ENCODE measurements at places on chromosomes 13 and 19.

GRCh38 chr13:114229506-114229905 lies 5.2 kb upstream of the CDC16 start:
- no peak for DNase-seq

GRCh38 chr13:45410466-45410865 lies 7.7 kb downstream of the SLC25A30 start:
- no peak for DNase-seq

- DNase-seq = no peak
These were observed 9.3 kb downstream of the POLR2E start for GRCh38 chr19:1085676-1086442.

DNA sequence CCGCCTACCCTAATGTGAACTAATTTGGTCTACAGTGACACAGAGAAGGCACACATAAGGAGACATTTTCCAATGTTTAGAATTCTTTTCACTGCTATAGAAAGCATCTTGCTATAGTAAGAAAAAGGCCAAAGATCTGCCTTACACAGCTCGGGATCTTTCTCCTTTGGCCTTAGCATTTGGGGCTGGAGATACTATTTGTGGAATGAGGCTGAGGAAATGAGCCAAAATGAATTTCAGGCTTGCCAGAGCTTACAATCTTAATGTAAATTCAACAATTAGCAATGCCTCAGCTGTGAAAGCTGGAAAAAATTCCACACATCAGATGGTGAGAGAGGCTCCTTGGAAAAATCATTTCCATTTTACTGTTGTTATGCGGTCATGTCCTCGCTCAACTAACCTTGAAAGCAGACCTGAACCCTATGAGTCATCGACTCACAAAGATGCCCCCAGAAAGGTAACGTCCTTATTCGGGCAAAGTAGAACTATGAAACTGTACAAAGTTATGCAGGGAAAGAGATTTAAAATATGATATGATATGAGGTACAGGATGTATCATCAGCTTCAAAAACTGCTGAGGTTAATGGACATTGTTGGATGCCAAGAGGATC lies 324.5 kb upstream of the NBEA start:
- no peak for DNase-seq

DNA sequence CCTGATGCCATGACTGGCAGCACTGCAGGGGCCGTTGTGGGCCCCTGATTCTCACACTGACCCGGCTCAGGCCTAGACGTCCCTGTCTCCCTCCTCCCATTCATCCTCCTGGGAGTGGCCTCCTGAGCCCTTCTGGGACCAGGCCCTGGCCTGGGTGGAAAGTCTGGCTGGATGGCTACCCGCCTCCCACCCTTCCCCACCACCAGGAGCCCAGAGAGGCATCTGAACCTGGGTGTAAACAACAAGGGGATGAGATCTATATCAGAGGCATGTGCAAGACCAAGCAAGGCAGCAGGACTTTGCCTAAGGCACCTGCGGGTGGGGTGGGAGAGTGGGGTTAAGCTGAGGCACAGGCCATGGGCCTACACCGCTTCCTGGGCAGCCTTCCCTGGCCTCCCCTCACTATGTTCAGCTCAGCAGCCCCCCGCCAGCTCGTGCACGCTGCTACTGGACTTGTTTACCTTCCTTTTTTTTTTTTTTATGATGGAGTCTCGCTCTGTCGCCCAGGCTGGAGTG lies 22.0 kb upstream of the ASPDH start:
- DNase-seq = no peak

GRCh38 chr13:98915981-98916380 lies 61.9 kb downstream of the DOCK9 start:
- DNase-seq = no peak

DNA sequence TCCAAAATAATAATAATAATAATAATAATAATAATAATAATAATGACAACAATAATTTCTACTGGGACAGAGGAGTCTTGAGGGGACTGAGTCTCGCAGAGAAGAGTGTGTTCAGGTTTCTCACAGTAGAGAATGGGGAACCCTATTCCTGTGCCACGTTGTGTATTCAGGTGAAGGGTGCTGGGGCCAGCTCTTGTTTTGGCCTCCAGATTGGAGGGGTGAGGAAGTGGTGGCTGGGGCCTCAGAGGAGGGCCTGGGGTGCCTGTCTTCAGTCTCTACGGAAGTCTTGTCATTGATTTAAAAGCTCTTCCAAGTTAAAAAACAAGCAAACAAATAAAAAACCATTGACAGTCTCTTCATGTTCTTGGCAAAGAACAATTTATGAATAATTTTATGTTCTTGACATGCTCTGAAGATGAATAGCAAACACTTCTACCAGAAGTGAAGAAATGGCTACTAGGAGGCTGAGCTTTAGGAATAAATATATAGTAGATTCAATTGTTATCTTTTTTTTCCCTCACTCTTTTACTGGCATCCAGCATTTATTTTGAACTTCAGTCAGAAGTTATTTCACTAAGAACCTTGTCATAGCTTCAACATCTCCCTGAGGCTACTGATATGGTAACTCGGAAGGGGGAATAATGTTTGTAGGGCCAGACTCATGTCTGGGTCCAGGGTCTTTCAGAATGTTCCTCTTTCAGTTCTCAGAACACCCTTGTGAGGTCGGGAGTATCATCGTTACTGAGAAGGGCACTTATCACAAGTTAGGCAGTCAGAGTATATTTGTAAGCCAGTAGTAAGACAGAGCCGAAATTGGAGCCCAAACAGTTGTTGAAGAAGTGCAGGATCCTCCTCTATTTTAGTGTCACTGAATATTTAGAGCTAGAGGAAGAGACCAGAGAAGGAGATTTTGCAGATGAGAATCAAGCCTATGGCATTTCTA lies 13.1 kb downstream of the LRCH1 start:
- DNase-seq = no peak

DNA sequence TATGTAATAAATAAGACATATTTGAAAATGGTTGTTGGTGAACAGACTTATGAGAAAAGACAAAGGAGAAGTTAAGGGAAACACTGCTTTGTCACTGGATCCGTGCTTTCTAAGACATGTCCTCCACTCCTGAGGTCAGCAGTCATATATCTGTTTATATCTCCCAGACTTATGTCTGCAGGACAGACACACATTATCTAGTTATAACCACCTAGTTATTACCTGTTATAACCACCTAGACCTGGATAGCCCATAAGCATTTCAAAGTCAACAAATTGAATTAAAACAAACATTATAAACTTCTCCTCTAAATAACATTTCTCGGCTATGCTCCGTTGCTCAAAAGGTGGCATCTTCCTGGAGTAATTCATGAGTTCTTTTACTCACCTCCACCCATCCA lies 96.4 kb downstream of the SPRY2 start:
- DNase-seq = no peak

DNA sequence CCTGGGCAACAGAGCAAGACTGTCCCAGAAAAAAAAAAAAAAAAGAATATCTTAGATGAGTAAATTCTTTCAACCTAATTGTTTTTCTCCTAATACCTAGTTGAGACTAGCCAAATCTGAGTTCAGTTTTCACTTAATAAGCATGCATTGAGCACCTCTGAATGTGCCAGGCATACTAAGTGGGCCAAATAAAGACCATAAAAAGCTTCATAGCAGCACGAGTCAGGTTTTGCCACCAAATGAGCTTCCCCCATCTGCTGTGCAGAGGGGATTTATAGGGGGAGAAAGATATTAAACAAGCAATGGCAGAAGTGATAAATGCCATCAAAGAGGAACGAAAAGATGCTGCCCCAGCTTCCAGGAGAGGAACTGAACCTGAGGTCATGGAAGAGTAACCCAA lies 11.4 kb downstream of the THSD1 start:
- DNase-seq = no peak

- DNase-seq = no peak
These were observed 21.2 kb upstream of the CD177 start for GRCh38 chr19:43332058-43332922.

DNA sequence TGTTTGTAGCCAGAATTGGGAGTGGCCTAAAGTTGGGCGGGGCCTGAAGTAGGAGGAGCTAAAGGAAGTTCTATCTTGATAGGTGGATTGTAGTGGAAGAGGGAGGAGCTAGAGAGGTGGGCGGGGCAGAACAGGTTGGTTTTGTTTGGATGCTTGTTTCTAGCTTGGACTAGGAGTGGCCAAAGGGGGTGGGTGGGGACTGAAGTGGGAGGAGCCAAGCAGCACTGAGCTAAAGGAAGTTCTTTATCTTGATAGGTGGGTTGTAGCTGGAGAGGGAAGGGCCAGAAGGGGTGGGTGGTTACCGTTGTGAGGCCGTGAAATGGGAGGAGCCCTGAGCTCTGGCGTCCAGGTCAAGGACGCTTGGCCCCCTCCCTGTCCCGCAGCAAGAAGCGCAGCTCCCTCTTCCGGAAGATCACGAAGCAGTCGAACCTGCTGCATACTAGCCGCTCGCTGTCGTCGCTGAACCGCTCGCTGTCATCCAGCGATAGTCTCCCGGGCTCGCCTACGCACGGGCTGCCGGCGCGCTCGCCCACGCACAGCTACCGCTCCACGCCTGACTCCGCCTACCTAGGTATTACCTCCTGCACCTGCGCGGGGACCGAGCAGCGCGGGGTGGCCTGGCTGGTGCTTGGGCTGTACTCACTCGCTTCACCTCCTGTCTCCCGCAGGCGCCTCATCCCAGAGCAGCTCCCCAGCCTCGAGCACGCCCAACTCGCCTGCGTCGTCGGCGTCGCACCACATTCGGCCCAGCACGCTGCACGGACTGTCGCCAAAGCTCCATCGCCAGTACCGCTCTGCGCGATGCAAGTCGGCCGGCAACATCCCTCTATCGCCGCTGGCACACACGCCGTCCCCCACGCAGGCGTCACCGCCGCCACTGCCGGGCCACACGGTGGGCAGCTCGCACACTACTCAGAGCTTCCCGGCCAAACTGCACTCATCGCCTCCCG lies 8.0 kb downstream of the DNASE2 start:
- peak; percentile 84 for DNase-seq

DNA sequence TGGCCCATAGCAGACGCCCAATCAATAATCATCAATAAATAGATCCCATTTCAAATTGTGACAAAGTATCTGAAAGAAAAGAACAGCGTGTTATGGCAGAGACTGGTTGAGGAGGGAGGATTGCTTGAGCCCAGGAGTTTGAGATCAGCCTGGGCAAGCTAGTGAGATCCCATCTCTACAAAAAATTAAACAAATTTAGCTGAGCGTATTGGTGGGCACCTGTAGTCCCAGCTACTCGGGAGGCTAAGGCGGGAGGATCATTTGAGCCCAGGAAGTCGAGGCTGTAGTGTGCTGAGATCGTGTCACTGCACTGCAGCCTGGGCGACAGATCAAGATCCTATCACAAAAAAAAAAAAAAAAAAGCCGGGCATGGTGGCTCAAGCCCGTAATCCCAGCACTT lies 6.4 kb upstream of the GNA11 start:
- no peak for DNase-seq

GRCh38 chr19:13064092-13064489 lies 38.6 kb downstream of the LYL1 start:
- no peak for DNase-seq

- DNase-seq = no peak
These were observed 327.4 kb upstream of the ZNF507 start for GRCh38 chr19:32018014-32018413.

GRCh38 chr13:46571909-46572595 lies 19.1 kb downstream of the LRCH1 start:
- DNase-seq = no peak

DNA sequence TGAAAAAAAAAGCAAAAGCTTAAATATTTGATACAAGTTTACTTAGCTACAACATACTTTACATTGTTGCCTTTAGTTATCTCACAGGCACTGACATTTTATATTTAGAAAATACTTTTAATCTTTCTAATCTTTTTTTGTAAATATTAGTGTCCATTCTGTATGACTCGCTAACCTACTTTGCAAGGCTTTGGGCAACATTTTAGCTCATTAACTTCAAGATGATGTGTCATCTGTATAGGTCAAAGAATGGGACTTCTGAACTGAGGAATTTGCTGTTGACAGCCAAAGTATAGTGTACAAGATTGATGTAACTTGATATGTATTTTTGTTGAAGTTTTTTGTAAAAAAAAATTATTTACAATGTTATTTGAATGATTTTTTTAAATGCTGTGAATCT lies 2.7 kb upstream of the C1QTNF9 start:
- DNase-seq = no peak

DNA sequence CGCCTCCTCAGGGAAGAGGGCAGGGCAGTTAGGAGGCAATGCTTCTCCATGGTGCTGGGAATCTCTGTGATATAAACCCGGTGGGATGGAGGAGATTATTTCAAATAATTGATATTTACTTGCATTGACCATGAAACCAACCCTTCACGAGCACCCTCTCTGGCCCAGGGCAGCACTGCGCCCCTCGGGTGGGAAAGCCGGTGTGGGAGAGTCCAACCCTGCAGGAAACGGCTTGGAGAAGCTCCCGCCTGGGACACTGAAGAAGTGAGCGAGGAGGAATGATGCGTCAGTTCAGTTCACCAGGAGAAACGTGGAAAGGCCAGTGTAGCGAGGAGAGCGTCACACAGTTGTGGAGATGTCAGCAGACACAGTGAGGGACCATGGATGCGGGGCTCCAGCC lies 99.9 kb downstream of the COL4A2 start:
- DNase-seq = no peak

- no peak for DNase-seq
These were observed 1.4 kb downstream of the UHRF1 start for GRCh38 chr19:4910594-4911281.

- DNase-seq = no peak
These were observed 10.3 kb upstream of the GARRE1 start for GRCh38 chr19:34243876-34244578.

GRCh38 chr19:33638167-33639034 lies 16.6 kb downstream of the CHST8 start:
- DNase-seq = peak; percentile 3

- no peak for DNase-seq
These were observed 11.0 kb downstream of the COMP start for GRCh38 chr19:18780081-18780480.

DNA sequence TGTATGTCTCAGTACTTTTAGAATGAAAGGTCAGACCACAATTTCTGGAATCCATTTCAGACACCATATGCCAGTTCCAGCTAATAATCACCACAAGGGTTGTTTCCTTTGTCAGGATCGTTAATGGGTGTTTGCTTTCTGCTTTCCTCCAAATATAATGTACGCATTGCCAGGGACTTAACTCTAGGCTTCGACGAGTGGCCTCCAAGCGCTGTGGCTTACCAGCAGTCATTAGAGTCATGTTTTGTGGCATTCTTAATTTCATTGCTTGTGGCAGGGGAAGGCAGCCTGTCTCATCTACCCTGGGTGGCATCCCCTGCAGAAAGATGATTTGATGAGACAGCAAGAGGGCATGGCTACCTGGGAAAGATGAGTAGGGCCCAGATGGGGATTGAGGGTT lies 22.5 kb downstream of the SAFB start:
- no peak for DNase-seq

All from CD4-positive, alpha-beta T cell treated with Interleukin-4 for 1 hour (primary cell).